ENCODE measurements at places on chromosomes 16 and 17. TPM values are rescaled to one million over a fixed set of nuclear protein-coding genes. Genes with fewer than 3 reads are reported as not detected.

The BLTP2 gene
- total RNA-seq: 128 TPM

The C16orf86 gene
- total RNA-seq: 2.7 TPM

The ATP6V0D1 gene
- total RNA-seq: 67.7 TPM

The PNMT gene
- not detected for total RNA-seq

The MYCBPAP gene
- 2.4 TPM for total RNA-seq

The CA5A gene
- total RNA-seq: not detected

DNA sequence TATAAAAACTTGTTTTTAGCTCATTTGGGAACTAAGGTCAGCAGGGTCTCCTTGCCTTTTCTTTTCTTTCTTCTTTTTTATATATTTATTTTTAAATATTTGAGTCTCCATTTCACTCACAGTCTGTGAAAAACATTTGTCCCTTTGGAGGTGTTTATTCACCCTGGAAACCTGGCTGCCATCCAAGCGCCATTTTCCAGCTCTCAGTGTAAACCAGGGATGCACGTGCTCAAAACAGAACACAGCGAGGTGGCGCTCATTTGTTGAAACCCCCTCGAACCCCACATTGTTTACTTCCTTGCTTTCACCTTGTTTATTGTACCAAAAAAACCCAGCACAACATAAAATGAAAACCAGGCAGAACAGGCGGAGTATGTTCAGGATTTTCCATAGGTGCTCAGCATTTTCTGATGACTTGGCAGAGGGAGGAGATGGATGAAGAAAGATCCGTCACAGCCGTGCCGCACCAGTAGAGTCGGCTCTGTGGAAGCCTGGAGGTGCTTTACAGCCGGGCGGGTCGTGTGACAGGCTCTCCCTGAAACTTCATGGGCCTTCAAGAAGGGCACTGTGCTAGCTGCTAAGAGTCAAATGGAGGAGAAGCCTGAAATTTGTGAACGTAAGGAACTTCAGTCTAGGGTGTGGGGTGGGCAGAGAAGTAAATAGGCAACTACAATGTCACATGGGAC lies 284.4 kb downstream of the FOXL1 start:
- H3K27ac ChIP-seq: no peak overlapping the region
- no peaks in the 10 kb centered on the region for H3K27me3 ChIP-seq
- H3K36me3 ChIP-seq: no peaks in the 10 kb centered on the region
- H3K4me3 ChIP-seq: no peak overlapping the region

DNA sequence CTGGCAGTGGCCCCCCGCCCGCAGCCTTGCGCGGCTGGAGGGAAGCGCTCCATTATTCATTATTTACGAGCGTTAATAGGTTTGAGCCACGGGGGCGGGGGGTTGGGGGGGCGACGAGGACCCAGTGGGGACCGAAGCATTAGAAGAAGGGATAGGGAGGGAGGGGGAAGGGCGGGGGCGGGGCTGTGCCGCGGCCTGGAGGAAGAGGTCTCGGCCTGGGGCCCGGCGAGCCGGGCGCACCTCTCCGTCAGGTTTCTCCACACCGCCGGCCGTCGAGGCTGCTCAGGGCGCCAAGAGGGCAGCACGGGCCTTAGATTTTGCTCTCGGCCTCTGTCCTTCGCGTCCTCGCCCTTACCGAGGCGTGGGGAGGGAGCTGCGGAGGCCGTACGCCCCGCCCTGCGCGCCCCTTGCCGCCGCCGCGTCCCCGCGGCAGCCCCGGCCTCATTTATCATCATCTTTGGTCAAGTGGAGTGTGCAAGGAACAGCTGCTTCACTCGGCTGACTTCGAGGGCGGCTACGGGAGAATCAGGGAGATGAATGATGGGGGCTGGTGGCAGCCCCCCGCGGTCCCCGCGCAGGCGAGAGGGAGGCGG lies 54.2 kb downstream of the SREBF1 start:
- H3K4me3 ChIP-seq: peak overlapping the region; percentile 65
- no peaks in the 10 kb centered on the region for H3K36me3 ChIP-seq
- no peak overlapping the region for H3K27ac ChIP-seq
- H3K4me1 ChIP-seq: peaks cover 11% of the 10 kb centered on the region

- no peaks in the 10 kb centered on the region for H3K4me1 ChIP-seq
- H3K4me3 ChIP-seq: no peak overlapping the region
- H3K27ac ChIP-seq: no peak overlapping the region
- peaks cover 3% of the 10 kb centered on the region for H3K36me3 ChIP-seq
- no peak for DNase-seq
Measured at GRCh38 chr16:29840240-29840639, 20.0 kb downstream of the MVP start.

DNA sequence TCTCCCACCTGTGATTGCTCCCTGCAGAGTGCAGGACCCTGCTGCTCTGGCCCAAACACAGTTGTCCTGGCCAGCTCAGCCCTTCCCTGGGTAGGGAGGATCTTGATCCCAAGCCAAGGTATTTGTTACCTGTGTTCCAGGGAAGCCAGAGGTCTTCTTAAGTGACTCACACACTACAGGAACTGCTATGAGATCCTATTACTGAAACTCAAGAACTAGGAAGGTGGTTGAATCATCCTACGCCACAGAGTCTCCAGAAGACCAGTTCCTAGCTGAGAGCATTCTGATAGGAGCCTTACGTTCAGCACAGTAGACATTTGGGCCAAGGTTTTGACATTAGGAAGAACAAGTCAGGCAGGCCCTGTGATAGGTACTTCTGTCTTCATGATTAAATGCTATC lies 12.0 kb downstream of the CHST6 start:
- no peak overlapping the region for H3K27ac ChIP-seq
- DNase-seq: no peak
- H3K4me1 ChIP-seq: peaks cover 28% of the 10 kb centered on the region
- no peaks in the 10 kb centered on the region for H3K27me3 ChIP-seq

DNA sequence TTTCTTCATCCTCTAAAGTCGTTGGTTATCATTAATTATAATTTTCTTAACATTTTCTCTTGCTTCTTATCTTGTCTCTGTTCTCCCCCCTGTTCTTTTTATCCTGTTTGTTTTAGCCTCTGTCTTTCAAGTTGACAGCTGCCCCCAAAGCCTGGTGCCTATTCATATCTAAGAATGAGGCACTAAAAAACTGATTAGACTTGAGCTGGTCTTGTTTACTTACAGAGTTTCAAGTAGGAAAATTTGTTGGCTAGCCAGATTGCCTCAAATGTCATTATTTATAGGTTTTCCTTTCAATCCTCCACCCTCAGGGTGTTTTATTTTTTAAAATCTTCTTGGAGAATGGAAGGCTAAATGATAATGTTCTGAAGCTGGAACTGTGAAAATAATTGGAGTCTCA lies 236.0 kb downstream of the UTP18 start:
- no peak overlapping the region for H3K27ac ChIP-seq
- H3K4me3 ChIP-seq: no peak overlapping the region
- no peaks in the 10 kb centered on the region for H3K4me1 ChIP-seq
- H3K36me3 ChIP-seq: no peaks in the 10 kb centered on the region
- no peaks in the 10 kb centered on the region for H3K27me3 ChIP-seq

DNA sequence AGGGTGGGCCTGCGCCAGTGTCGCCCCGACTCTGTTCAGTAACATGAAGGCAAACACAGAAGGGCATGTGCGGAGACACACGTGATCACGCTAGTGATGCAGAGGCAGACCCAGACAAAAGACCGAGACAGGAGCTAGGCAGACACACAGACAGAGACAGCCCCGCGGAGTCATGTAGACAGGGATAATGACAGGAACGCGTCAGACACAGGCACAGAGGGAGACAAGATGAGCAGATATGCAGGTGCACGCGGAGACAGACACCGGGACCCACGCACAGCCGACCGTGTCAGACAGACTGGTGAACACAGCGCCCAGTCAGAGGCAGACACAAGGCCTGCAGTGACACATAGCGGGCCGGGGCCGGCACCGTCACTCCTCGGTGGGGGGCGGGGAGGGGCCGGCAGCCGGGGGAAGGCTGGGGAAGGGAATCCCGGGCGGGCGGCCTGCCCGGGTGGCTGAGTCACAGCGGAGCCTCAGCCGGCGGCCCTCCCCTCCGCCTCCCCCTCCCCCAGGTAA lies 7.4 kb downstream of the KDM6B start:
- DNase-seq: no peak
- H3K4me1 ChIP-seq: peaks cover 41% of the 10 kb centered on the region
- peak overlapping the region; percentile 92 for H3K4me3 ChIP-seq

GRCh38 chr17:62807812-62808575 lies at the start of gene MARCHF10:
Gene MARCHF10 (minus strand): TSS chr17:62808314. CDS start chr17:62801735, 6,579 bp downstream.
- H3K4me1 ChIP-seq: no peaks in the 10 kb centered on the region
- no peak within 1 kb of the TSS for H3K4me3 ChIP-seq
- no peaks in the 10 kb centered on the region for H3K27me3 ChIP-seq
- H3K36me3 ChIP-seq: no peaks in the 10 kb centered on the region

GRCh38 chr17:60602385-60602742 lies 2.4 kb downstream of the PPM1D start:
- no peak for DNase-seq
- peak overlapping the region; percentile 89 for H3K4me3 ChIP-seq
- no peaks in the 10 kb centered on the region for H3K4me1 ChIP-seq
- H3K27me3 ChIP-seq: no peaks in the 10 kb centered on the region
- no peaks in the 10 kb centered on the region for H3K36me3 ChIP-seq

DNA sequence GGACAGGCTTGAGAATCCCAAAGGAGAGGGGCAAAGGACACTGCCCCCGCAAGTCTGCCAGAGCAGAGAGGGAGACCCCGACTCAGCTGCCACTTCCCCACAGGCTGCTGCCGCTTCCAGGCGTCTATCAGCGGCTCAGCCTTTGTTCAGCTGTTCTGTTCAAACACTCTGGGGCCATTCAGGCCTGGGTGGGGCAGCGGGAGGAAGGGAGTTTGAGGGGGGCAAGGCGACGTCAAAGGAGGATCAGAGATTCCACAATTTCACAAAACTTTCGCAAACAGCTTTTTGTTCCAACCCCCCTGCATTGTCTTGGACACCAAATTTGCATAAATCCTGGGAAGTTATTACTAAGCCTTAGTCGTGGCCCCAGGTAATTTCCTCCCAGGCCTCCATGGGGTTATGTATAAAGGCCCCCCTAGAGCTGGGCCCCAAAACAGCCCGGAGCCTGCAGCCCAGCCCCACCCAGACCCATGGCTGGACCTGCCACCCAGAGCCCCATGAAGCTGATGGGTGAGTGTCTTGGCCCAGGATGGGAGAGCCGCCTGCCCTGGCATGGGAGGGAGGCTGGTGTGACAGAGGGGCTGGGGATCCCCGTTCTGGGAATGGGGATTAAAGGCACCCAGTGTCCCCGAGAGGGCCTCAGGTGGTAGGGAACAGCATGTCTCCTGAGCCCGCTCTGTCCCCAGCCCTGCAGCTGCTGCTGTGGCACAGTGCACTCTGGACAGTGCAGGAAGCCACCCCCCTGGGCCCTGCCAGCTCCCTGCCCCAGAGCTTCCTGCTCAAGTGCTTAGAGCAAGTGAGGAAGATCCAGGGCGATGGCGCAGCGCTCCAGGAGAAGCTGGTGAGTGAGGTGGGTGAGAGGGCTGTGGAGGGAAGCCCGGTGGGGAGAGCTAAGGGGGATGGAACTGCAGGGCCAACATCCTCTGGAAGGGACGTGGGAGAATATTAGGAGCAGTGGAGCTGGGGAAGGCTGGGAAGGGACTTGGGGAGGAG lies at the start of gene CSF3:
CSF3 (plus strand) TSS at position 436 of the 993 bp plus-strand sequence; CDS start at position 471, 35 bp downstream.
- peaks cover 8% of the 10 kb centered on the region for H3K4me1 ChIP-seq
- H3K27me3 ChIP-seq: no peaks in the 10 kb centered on the region
- no peak for DNase-seq
- H3K27ac ChIP-seq: no peak within 1 kb of the TSS
- no peak within 1 kb of the TSS for H3K4me3 ChIP-seq

GRCh38 chr17:81831563-81831956 lies 1.5 kb downstream of the MCRIP1 start:
- H3K4me1 ChIP-seq: peaks cover 16% of the 10 kb centered on the region
- H3K27ac ChIP-seq: no peak overlapping the region
- no peaks in the 10 kb centered on the region for H3K27me3 ChIP-seq

DNA sequence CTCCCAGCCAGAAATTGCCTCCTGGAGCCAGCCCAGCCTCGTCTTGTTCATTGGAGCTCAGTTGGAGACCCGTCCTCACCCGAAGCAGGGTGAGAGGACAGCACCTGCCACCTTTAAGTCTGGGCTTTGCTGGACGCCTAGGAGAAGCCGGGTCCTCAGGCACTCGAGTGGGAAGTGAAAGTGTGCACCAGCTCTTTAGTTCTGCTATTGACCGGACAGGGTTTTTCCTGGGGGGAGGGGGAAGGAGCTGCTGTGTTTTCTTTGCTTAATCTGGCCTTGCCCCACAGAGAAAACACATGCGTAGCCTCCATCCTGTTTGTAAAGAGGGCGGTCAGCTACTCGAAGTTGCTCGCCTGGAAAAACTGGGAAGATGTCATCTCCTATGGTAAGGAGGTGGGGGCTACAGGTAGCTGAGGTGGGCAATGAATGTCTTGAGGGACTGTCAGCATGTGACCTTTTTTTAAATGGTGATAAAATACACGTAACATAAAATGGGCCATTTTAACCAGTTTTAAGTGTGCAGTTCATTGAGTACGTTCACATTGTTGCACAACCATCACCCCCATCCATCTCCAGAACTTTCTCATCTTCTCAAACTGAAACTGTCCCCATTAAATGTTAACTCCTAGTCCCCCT lies 34.4 kb downstream of the CMIP start:
- peak overlapping the region; percentile 92 for H3K27ac ChIP-seq
- peak; percentile 80 for DNase-seq
- no peaks in the 10 kb centered on the region for H3K36me3 ChIP-seq
- H3K4me1 ChIP-seq: peaks cover 60% of the 10 kb centered on the region
- no peaks in the 10 kb centered on the region for H3K27me3 ChIP-seq

GRCh38 chr17:49343273-49343672 lies 18.8 kb downstream of the ZNF652 start:
- H3K27ac ChIP-seq: peak overlapping the region; percentile 47
- no peak overlapping the region for H3K4me3 ChIP-seq
- no peak for DNase-seq
- H3K27me3 ChIP-seq: no peaks in the 10 kb centered on the region
- no peaks in the 10 kb centered on the region for H3K36me3 ChIP-seq

DNA sequence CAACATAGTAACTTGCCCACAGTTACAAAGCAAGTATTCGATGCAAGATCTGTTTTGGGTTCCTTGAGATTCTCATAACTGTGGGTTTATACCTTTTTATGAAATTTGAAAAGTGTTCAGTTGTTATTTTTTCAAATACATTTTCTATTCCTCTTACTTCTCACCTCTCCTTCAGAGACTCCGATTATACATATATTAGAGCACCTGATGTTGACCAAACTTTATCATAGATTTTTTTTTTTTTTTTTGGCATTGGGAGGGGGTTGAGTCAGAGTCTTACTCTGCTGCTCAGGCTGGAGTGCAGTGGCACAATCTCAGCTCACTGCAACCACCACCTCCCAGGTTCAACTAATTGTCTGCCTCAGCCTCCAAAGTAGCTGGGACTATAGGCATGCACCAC lies 51.3 kb upstream of the RBBP6 start:
- H3K36me3 ChIP-seq: no peaks in the 10 kb centered on the region
- no peaks in the 10 kb centered on the region for H3K27me3 ChIP-seq
- no peak for DNase-seq
- no peak overlapping the region for H3K27ac ChIP-seq
- H3K4me3 ChIP-seq: no peak overlapping the region
- no peaks in the 10 kb centered on the region for H3K4me1 ChIP-seq

GRCh38 chr17:17351901-17352781 lies 49.0 kb downstream of the NT5M start:
- H3K4me3 ChIP-seq: no peak overlapping the region
- H3K27ac ChIP-seq: no peak overlapping the region
- DNase-seq: no peak
- H3K4me1 ChIP-seq: no peaks in the 10 kb centered on the region
- H3K36me3 ChIP-seq: no peaks in the 10 kb centered on the region
- no peaks in the 10 kb centered on the region for H3K27me3 ChIP-seq

Measured in GM12878 (cell line).